ENCODE measurements at places on chromosomes 12 and 14.

GRCh38 chr12:129162805-129163204, 309.5 kb downstream of the GLT1D1 start:
- no peak for DNase-seq

- no peak for DNase-seq
Observed at GRCh38 chr14:71621276-71621675, 311.0 kb upstream of the RGS6 start.

DNA sequence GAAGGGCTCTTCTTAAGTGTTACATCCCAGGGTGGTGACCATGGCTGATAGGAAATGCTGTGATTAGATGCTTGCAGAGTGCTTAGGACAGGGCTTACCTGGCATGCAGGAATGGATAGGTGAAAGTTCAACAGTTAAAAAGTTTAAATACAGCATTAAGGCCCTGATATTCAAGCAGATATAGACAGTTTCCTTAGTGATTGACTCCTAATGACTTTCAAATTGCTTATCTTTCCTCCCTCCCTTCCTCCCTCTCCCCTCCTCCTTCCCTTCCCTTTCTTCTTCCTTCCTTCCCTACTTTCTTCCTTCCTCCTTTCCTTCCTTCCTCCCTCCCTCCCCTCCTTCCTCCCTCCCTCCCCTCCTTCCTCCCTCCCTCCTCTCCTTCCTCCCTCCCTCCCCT, 244.6 kb upstream of the NOS1 start:
- no peak for DNase-seq

DNA sequence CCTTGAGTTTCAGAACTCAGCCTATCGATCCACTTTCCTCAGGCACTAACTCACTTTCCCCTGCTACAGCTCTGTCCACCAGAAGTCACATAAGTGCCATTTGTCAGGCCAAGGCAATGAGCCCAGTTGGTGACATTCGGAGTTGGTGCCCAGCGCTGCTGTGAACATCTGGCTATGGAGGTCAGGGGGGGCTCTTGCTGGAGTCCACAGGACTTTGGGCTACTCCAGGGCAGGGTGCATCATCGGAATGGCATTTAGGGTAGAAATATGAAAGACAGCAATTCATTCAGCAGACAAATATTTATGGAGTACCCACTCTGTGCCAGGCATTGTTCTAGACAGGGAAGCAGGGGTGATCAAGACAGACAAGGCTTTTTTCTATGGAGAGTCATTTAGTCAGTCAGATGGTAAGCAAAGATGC, 1.5 kb upstream of the PPP1CC start:
- DNase-seq: no peak

GRCh38 chr12:48907245-48907644, 18.0 kb downstream of the FKBP11 start:
- no peak for DNase-seq

GRCh38 chr12:112347581-112347982, 34.6 kb downstream of the HECTD4 start:
- DNase-seq: no peak

GRCh38 chr14:70047598-70048312, 141.0 kb downstream of the SLC8A3 start:
- DNase-seq: no peak

- DNase-seq: no peak
Observed at GRCh38 chr14:69605738-69606137, 5.7 kb upstream of the SUSD6 start.

DNA sequence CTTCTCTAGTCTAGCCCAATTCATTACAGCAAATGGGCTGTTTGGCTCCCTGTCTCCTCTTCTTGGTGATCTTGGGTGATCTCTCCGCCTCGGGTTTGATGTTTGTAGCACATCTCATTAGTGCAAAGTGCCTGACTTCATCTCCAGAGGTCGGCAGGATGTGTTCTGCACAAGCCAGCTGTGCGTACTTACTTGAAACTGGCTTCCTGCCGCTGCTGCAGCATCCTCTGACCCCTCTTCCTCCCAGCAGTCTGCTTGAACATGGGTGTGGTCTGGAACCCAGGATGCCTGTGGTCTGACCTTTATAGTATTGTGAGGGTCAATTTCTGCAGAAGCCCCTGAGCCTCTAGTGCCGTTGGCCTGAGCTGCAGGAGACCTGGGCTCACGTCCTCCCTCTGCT, 99.2 kb downstream of the BEGAIN start:
- no peak for DNase-seq

- DNase-seq: no peak
Observed at GRCh38 chr14:75506930-75507329, 15.3 kb upstream of the BATF start.

DNA sequence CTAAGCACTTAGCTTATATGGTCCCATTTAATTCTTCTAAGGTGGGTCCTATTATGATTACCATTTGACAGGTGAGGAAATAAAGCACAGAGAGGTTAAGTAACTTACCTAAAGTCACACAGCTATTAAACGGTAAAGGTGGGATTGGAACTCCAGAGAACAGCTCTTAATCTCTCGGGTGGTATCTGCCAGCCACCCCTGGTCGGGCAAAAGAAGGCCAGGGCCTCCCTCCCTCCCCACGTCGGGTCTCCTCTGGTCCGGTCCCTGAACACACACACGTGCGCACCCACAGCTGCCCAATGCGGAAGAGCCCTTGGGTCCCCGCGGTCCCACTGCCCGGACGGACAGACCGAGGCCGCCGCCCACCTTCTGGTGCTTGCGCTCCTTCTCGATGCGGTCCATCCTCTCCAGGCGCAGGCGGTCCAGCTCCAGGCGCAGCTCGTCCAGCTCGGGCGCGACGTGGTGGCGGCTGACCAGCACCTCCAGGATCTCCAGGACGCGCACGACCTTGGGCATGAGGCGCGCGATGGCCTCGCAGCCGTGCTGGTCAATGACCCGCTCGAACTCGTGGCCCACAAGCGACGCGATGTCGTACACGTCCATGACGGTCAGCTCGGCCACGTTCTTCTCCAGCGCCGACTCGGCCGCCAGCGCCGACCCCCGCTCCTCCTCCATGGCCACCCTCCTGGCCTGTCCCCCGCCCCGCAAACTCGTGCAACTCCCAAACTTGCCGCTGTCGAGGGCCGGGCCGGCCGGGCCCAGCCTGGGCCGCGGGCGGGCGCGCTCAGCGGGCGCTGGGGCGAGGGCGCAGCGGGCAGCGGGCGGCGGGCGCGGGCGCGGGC, 490 bp downstream of the RILPL1 start:
- no peak for DNase-seq

DNA sequence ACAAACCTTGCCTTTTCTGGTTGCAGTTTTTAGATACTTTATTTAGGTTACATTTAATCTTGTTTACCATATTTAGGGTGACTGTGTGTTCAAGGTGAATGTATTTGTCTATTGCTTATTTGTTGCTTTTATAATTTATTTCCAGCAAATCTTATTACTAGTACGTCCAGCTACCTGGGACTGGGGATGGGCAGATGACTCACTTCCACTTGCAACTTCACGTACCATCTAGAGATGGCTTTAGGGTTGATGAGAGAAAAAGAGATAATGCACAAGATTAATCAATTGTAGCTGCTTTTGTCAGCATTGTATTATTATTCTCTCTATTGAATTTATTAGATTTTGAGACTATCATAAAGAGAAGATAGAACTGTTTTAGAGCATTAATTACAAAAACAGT, 5.1 kb downstream of the MIPOL1 start:
- DNase-seq: no peak

DNA sequence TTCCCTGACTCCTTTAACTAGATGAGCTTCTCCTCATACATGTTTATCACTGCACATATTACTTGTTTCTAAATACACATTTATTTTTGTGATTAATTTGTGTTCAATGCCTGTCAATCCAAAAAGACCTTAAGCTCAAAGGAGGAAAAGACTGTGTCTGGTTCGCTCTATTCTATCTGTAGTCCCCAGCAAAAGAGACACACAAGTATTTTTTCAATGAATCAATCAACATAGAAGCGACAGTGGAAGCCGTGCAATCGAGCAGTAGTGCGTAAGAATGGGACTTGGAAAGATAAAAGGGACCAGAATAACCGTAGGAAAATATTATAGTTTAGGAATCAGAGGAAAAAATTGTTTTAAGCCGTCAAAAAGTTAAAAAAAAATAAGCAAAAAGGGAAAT, 951 bp downstream of the WDHD1 start:
- DNase-seq: no peak

DNA sequence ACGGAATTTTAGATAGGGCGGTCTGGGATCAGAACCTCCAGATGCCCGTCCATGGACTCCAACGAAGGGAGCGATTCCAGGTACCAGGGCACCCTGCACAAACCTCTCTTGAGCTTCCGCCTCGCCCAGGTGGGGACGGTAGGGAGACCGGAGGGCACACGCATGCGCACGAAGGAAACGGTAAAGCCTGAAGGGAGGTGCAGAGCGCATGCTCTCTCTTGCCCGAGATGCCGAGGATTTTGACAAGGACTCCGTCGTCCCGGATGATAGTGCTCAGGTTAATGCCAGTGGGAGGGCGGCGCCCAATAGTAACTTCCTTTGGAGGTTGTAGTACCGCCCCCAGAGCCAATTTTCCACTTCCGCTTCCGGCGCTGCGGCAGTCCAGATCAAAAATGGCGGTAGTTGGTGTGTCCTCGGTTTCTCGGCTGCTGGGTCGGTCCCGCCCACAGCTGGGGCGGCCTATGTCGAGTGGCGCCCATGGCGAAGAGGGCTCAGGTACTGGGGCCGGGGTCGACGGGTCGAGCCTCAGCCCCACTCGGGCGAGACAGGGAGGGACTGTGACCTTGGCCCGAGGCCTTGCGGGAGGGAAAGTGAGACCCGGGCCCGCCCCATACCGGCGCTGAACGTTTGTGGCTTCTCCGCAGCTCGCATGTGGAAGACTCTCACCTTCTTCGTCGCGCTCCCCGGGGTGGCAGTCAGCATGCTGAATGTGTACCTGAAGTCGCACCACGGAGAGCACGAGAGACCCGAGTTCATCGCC, at the start of gene COX6A1:
Gene COX6A1 (plus strand): TSS at position 379 of the 760 bp plus-strand sequence. CDS start 14 bp downstream, at position 393.
- peak; percentile 96 for DNase-seq

DNA sequence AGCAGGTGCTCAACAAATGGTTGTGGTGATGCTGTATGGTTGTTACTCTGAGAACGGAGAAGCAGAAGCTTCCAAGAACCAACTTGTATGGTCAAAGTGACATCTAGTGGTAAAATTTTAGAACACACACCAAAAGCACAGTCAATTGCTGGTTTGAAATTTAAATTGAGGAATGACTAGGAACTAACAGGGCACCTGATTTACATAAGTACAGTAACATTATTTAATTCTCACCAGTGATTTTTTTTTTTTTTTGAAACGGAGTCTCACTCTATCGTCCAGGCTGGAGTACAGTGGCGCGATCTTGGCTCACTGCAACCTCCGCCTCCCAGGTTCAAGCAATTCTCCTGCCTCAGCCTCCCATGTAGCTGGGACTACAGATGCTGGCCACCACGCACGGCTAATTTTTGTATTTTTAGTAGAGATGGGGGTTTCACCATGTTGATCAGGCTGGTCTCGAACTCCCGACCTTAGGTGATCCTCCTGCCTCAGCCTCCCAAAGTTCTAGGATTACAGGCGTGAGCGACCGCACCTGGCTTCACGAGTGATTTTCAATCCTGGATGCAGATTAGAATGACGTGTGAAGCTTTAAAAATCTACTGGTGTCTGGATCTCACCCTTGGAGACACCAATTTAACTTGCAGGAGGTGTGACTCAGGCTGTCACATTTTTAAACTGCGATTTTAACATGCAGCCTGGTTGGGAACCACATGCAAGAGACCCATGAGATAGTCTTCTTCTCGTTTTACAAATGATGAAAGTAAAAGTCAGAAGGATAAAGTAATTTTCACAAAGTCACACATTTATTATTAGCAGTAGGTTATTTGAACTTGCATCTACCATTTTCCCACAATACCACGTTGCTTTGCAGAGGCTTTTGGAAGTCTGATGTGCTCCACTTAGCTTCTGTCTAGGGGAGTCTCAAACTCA, 14.1 kb upstream of the NUMB start:
- DNase-seq: no peak

- DNase-seq: no peak
Observed at GRCh38 chr12:108634341-108634751, 652 bp upstream of the SELPLG start.

DNA sequence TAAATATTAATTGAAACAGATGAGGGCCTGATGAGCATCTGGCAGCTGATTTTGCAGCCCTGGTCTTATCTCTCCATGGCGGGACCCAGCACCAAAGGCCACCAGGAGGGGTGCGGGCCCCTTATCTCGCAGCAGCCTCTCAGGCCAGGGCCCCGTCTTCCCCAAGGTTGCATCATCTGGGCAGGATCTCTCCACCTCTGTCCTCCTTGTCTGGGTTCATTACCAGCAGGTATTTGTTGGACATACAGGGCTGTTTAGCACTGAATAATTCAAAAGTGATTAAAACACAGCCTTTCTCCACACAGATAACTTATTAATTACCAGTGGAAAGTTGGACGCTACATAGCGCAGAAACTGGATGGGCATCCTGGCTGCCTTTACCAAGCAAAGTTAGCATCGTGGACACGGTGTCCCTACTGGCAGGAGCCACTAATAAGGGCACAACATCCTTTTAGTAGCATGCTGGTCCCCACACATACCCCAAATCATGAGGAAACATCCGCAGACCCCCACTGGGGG, 25.8 kb downstream of the TMEM120B start:
- DNase-seq: no peak

- DNase-seq: no peak
Observed at GRCh38 chr14:104739546-104740516, 13.1 kb upstream of the SIVA1 start.
